ENCODE measurements at places on chromosomes 7 and 10. TPM values are rescaled to one million over a fixed set of nuclear protein-coding genes. Genes with fewer than 3 reads are reported as not detected.
A peak's percentile ranks its signal among the peaks of the same experiment; 100 is the strongest.

Gene PRKCQ
- total RNA-seq, result 0.43 TPM

Gene SNX13
- total RNA-seq, result 64.6 TPM

Gene SFTPA1
- not detected for total RNA-seq

Gene CALCR
- total RNA-seq, result 0.07 TPM

- DNase-seq, result no peak
Measured at GRCh38 chr7:120874722-120875121, 16.8 kb upstream of the TSPAN12 start.

GRCh38 chr7:92797284-92797683, 39.1 kb downstream of the CDK6 start:
- no peak for DNase-seq

- DNase-seq, result no peak
Measured at GRCh38 chr7:26709210-26709990, 155.0 kb downstream of the SKAP2 start.

DNA sequence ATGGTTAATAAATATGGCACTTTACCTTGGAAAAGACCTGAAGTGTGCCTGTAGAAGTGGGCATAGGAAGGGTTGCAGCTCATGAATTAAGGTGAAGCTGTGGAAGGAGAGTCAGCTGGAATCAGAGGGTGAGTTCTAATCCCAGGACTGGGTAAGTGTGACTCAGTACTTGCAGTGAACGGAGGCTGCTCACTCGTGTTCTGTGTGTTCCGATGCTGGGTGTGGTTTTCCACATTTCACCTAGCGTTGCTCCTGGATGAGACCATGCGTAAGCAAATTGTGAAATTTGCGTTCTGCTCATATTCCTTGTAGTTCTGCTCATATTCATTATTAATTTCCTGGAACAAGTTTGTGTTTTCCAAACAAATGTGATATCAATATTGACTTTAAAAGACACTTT, 22.4 kb upstream of the TMEM236 start:
- no peak for DNase-seq

DNA sequence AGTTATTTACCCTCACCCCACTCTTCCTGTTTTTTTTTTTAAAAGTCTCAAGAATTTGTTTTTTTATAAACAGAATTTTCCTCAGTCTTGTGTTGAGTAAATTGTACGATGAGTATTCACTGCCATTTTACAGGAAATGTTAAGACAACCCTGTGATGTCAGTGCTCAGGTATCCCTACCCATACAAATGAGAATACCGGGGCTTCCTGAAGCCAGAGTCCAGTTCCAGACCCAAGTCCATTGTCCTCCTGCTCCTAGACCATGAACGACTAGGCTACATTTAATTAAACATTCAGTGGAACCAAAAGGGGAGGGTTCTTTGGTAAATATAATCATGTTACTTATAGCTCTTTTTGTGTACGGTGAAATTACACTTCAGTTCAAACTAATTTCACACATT, 79.2 kb downstream of the GNAI1 start:
- no peak for DNase-seq

DNA sequence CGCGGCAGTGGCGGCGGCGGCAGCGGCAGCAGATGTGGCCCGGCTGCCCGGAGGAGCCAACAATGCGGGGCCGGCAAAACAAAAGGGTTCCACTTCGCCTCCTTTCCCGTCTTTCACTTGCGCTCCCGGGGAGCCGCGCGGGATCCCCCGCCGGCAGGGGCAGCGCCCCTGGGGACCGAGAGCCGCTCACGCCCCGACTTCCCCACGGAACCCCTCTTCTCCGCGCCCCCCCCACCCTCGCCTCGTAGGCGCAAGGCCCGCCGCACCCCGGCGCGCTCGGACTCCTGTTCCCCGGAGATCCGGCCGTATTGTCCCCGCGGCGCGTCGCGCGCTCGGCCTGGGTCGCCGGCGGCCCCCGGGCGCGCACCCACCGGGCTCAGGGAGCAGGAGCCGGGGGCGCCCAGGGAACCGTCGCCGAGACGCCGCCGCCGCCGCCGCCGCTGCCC, 854 bp downstream of the CTBP2 start:
- peak; percentile 45 for DNase-seq

GRCh38 chr10:1009071-1009494, 16.6 kb downstream of the IDI2 start:
- no peak for DNase-seq

DNA sequence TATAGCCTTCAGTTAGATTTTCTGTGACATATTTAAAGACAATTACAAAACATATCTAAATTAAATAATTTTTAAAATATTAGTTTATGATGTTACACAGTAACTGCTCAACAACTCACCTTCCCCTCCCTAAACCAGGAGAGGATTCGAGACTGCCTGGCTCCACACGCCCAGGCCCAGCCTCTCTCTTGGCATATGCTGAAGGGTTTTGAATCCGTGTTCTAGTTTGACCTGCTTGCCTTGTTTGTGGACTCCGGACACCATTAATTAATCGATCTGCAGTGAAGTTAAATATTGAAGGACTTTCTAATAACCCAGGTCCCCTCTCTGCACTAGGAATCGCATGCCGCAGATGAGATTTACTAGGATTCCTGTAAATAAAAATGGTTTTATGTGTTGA, 106.6 kb downstream of the LARP4B start:
- DNase-seq, result no peak

DNA sequence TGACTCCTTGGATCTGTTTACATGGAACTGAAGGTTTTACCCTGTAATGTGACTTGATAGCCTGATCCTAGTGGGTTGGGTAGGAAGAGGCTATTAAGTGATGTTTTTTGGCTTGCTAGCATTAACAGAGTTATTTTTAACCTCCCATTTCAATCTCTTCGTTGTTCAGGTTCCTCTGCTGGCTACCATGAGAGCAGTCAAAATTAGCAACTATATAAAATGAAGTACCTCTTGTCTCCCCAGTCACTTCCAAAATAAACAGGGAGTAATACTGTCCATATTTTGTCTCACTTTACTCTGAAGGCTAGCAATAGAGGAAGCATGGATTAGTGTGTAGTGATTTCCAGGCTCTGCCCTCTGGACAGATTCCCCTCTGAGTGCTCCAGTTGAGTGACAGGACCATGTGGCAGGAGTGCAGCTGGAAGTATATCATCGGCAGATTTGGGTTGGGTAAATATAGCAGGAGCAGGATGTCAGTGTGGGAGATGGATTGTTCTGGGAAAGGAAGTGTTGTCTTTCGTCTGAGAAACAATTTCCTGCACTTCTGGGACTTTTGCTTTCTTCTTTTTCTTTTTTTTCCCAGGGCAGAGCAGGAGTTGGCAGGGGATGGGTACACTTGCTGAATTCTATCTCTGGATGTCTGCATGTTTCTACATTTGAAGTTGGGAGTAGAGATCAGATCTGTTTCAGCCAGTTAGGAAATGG, 35.2 kb downstream of the GBF1 start:
- DNase-seq, result no peak

DNA sequence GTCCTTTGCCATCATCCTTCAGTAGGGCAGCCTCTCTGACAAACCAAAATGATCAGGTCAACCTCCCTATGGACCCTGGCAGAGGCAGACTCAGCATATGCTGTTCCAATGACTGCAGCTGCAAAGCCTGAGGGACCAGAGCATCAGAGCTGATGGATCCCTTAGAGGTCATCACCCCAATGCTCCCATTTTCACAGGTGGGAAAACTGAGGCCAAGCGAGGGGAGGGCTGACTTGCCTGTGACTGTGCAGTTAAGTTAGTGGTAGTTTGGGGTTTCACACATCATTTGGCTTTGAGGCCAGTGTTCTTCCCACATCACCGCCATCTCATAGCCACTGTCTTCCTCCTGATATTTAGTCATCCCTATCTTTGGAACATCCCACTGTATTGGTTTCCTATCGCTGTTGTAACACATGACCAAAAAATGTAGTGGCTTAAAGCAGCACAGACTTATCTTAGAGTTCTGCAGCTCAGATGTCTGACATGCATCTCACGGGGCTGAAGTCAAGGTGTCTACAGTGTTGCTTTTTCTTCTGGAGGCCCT, 69.3 kb upstream of the PDZD8 start:
- no peak for DNase-seq

DNA sequence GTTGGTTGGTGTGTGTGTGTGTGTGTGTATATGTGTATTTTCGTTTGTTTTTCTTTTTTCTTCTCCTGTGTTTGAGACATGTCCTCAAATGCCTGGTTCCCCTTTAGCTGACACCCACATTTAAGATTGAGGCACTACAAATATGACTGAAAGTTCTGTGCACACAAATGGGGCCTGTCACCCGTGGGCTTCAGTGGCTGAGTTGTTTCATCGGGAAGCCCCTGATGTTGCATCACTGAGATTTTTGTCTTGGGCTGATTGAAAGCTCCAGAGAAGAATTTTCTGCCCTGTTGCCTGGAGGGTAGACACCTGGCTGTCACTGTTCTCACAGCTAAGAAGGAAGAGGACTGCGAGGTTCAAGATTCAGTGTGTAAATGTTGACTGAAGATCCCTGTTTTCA, 283.8 kb upstream of the C7orf33 start:
- DNase-seq, result no peak

- DNase-seq, result no peak
Measured at GRCh38 chr10:3169271-3169670, 3.3 kb downstream of the PITRM1 start.

All from hepatocyte (in vitro differentiated cells).